Activated T-helper 1 cell treated with Interleukin-2 at 50 U/mL for 16 hours (primary cell): ENCODE measurements at places on chromosomes 12 and 14.

GRCh38 chr12:132735496-132735895 lies 24.9 kb downstream of the PGAM5 start:
- no peak for DNase-seq

- DNase-seq: no peak
Observed at GRCh38 chr14:95294834-95295599, 24.7 kb downstream of the CLMN start.

- no peak for DNase-seq
Observed at GRCh38 chr12:116544656-116545055, 14.5 kb upstream of the MAP1LC3B2 start.

- no peak for DNase-seq
Observed at GRCh38 chr12:80681287-80681686, 26.1 kb upstream of the MYF6 start.

DNA sequence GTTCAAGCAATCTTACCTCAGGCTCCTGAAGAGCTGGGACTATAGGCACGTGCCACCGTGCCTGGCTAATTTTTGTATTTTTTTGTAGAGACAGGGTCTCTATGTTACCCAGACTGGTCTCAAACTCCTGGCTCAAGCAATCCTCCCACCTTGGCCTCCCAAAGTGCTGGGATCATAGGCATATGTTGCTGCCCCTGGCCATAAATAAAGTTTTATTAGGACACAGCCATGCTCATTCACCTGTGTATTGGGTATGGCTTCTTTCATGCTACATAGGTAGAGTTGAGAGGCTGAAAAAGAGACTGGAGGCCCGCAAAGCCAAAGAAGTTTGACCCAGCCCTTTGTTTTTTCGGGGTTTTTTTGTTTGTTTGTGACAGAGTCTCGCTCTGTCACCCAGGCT lies 61.7 kb upstream of the NCOR2 start:
- DNase-seq: no peak

GRCh38 chr14:60164404-60164711 lies 840 bp downstream of the DHRS7 start:
- DNase-seq: no peak

DNA sequence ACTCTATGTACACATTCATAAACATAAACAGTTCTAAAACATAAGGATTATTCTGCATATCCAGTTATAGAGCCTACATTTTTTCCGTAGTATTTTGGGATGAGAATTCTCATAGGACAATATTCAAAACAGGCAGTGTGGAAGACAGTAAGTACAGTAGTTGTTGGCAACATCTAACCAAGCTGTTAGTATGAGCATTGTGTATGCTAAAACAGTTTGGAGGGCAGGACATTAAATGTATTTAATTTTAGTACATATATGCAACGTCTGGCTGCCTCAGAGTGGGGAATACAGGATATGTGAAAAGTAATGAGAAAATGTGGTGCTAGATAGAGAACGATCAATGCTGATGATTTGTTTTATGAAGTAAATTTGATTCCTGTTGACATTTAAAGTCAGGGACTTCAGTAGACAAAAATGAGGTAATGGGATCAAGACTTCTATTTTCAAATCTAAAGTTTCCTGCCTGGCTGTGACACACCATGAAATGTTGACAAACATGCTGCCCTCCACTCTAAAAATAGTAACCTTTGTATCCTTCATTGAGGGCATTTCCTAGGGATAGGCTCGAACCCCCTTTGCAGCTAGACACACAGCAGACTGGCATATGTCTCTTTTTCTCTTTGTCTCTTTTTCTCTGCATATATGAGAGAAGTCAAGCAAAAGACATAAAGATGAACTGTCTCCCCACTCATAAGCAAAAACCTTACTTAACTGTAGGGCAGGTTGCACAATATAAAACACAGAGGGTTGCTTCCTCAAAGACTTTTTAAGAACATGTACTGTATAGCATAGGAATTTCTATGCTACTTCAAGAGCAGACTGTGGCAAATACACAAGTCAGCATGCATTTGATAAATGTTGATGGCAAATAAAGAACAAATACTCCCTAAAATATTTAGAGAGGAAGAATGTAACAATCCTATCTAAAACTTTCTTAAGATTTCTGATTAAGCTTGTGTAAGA lies 75.5 kb upstream of the GTF2A1 start:
- no peak for DNase-seq

DNA sequence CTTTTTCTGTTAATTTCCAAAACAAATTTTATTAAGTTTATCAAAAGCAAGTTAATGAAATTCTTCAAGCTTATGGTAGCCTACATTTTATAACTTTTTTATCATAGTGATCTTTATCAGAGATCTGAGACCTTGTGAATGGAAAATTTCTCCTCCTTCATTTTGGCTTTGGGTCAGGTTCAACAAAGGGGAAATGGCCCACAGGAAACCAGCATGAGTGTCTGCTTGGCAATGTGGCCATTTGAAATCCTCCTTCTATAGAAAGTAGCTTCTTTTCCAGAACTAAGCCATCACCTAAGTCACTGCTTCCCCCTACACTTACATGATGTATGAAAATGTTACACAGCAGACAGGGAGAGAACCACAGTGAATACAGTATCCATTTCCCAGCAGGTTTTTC lies 1.6 kb downstream of the RHOJ start:
- DNase-seq: no peak

- no peak for DNase-seq
Observed at GRCh38 chr14:74863274-74863673, 12.7 kb downstream of the PROX2 start.

DNA sequence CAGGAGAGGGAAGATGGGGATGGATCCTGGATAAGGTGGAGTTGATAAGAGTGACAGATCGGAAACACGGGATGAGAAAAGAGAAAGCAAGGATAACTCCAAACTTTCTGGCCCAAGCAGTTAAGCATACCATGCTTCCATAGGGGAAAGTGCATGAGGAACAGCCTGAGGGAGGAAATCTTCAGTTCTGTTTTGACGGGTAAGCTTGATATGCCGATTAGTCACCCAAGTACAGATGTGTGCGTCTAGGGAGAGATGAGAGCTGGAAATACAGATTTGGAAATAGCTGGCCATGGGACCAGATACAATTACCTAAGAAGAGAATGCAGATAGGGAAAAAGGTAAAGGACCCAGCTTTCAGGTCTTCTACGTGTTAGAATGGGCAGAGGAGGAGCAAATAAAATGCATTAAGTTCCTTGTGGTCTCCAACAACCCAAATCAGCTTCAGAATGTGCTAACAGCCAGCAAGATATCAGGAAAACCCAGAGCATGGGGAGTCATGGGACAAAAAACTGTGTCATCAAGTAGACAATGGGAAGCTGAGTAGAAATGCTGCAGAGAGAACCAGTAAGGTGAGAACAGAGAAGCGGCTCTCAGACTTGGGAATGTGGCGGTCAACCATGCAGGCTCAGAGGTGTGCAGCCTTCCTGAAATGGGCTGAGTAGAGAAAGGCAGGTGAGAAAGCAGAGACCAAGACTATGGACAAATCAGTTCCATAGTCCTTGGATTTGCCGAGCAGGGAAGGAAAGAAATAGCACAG lies 56.3 kb downstream of the PPP1R36 start:
- DNase-seq: no peak
